ENCODE measurements at places on chromosomes 5 and 9.
A peak's percentile ranks its signal among the peaks of the same experiment; 100 is the strongest.

DNA sequence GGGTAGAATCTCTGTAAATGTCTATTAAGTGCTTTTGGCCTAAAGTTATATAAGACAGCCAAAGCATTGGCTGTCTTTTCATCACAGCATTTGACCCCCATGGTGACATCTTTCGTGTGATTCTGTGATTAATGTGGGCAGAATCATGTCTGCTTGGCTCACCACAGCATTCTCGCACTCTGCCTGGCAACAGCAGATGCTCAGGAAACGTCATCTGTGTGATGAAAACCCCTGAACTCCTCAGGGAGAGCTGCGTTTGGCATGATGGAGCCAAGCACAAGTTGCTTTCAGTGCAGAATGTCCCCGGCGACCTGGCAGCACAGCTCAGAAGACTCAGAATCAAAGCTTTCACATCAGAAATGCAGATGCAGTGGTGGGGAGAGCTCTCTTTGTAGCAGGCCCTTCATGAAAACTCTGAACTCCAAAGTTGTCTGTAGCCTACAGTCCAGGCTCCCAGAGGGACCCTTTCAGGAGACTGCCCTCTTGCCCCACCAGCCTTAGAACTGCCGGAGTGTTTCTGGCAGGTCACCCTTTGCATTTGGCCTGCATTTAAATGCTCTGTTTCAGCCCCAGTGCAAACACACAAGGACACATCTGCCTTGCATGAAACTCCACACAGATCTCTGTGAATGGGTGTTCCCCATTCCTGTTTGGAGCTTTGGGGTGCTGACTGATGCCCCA is 155.6 kb upstream of the PANK3 start:
- peak; percentile 41 for DNase-seq

DNA sequence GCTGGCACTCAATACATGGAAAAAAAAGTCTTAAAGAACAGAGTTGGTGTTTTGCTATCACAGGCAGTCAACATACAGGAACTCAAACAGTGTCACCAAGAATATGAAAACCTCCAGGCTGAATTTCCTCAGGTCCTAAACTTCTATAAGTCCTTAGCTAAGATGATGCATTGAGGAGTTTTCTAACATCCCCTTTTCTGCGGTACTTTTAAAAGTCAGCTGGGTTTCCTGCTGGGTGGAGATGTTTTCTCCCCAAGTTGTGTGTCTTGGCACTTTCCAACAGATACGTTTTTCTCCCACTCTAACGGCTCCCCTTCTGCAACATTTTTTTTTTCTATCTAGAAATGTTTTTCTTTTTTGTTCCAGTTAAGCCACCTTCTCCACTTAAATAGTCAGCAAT is 244.8 kb upstream of the HAPLN1 start:
- DNase-seq: no peak

DNA sequence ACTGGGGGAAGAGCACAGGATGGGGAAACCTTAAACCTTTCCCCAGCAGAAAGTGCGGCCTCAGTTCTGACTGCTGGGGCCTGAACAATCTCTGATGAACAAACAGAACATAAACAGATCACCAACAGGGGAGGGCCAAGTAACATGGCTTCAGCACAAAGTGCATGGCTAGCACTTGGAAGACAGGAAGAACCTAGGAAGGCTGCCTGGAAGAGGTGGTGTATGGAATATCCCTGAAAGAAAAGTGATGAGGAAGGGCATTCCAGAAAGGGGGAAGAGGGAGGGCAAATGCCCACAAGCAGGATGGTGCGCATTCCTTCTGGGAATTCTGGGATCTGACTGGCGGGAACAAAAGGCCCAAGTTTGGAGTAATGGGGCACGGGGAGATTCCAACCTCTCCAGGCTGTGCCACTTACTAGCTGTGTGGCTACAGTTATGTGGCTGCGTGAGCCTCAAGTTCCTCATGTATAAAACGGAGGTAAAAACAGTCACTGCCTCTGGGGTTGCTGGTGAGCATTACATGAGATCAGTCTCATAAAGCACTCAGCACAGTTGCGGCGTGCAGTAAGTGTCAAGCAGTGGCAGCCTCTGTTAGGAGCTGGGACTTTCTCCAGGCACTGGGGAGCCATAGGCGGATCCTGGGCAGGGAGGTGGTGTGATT is 1.6 kb downstream of the PDGFRB start:
- peak; percentile 86 for DNase-seq

GRCh38 chr5:90446961-90447360 is 27.6 kb downstream of the MBLAC2 start:
- DNase-seq: peak; percentile 31

DNA sequence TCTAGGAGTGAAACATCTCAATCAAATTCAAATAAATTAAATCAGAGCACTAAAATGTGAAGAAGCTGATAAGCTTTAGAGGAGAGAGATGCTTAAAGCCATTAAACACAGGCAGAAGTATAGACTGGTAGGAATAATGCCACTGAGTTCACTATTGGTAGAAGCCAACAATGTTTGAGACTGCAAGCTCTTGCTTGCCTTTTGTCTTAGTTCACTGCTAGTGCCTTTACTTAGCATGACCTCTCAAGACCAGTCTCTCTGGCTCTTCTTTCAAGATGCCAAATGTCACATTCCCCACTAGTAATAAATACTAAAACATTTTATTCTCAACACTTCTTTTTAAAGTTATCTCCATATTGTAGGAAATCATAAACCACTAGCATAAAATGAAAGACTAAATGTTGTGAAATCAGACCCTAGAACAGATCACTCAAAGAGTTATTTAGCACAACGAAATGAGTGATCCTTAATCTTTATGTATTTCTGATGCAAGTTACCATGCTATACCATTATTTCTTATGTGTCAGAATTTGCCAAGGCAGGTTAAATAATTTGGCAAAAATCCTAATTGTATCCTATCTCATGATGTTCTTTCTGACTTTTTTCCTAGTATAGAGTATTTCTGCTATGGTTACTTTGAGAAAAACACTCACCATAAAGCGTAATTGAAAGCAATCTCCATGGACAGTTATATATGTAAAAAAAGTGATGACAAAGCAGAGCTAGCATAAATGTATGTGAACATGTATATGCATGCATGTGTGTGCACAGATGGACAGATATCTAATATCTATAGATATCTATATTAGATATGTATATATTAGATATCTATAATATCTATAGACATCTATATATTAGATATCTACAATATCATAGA is 57.5 kb downstream of the PJA2 start:
- DNase-seq: no peak

DNA sequence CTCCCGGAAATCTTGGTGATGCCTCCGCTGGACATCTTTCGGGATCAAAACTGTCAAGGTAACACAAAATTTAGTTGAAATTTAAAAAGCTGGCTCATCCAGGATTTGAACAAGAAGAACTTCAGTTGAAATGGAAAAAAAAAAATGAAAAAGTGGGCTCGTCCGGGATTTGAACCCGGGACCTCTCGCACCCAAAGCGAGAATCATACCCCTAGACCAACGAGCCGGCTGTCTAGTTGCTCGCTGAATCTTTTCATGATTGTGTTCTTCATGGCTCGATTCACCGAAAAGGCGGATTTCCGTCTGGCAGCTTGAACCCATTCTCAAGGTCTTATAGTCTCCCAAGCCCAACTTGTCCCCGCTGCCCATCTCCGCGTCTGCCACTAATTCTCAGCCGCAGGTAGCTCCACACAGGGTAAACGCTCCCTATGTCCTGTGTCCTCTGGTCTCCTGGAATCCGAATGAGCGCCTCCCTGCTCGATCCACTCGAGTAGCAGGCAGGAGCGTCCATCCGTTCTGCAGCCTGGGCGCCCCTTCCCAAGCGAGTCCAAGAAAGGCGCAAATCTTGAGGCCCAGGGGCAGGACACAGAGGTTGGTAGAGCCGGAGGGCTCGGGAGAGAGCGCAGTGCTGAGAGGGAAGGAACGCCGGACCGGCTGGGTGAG is 16.2 kb downstream of the TRIM7 start:
- DNase-seq: peak; percentile 82

- no peak for DNase-seq
Measured at GRCh38 chr9:120891884-120892747, 15.1 kb upstream of the PHF19 start.
